Right cardiac atrium (tissue), 5 donors: ENCODE measurements at places on chromosomes 7 and 10. TPM values are rescaled to one million over a fixed set of nuclear protein-coding genes. Genes with fewer than 3 reads are reported as not detected.
A peak's percentile ranks its signal among the peaks of the same experiment; 100 is the strongest.

ANKRD30A gene
- polyA plus RNA-seq, result 0.02 TPM

DNA sequence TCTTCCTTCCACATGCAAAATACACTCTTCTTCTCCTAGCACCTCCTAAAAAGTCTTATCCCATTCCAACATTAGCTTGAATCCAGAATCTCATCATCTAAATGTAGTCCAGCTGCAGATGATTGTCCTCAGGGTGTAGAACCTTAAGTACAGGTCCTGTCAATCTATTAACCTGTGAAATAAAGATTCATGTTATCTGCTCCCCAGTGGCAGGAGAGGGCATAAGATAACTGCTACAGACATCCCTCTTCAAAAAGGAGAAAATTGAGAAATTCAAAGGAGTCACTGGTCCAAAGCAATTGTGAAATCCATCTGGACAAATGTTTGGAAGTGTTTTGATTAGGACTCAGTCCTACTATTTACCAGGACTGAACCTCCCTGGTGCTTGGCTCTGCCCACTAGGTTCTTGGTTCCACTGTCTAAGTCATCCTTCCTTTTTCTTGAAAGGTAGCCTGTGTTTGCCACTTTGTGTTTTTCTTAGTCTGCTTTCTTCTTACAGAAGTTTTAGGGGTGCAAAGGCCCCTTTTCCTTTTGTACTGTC is 96.2 kb downstream of the ADD3 start:
- DNase-seq, result no peak

DNA sequence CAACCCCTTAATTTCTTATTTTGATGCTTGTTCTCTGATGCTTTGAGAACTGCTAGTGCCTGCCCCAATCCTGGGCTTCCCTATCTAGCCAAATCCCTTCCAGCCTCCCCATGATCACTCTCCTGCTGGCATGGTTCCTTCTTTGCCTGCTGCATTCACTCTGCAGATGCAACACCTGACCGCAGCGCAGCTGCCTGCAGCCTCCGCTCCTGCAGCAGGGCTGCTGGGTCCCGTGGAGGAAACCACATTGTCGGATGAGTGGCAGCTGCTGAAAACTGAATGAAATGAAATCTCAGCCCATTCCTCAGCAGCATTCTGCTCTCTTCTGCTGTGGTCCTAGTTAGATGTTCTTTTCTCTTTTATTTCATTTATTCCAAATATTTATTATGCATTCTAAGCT is 320.3 kb downstream of the CCDC3 start:
- no peak for DNase-seq

CUBN gene
- 0.41 TPM for polyA plus RNA-seq

GRCh38 chr10:12504628-12505027 is 155.3 kb downstream of the CAMK1D start:
- DNase-seq, result no peak

DNA sequence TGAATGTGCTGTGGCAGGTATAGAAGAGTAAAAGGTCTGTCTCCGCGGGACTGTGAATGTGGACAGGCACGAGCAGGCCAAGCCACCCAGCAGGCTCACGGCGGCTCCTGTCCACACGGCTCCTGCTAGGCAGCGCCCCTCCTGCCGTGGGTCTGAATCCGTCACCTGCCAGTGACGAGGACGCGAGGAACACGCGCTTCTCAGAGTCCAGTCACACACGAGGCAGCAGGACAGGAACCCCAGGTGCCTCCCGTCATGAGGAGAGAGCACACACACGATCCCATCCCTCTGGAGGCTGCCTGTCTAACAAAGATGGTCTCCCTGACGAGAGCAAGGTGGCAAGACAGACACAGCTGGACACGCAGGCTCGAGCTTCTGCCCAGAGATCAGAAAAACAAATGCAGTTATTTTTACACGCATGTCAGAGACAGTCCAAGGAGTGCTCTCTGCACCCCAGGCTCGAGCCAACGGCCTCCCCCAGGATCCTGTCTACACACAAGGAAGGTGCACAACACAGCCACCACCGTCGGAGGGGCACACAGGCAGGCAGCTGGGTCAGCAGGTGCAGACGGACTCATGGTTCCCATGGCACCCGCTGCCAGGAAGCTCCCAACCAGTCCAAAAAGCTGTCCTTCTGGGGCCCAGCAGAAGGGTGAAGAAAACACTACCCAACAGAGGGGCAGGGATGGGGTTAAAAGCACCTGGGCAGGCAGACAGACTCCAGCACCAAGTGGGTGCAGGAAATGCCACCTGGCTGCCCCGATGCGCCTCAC is 103.2 kb downstream of the MAD1L1 start:
- peak; percentile 37 for DNase-seq

- no peak for DNase-seq
These were observed 61.3 kb upstream of the UCN3 start for GRCh38 chr10:5303504-5303903.

GRCh38 chr7:37782166-37782565 is 66.2 kb upstream of the NME8 start:
- DNase-seq, result no peak

DNA sequence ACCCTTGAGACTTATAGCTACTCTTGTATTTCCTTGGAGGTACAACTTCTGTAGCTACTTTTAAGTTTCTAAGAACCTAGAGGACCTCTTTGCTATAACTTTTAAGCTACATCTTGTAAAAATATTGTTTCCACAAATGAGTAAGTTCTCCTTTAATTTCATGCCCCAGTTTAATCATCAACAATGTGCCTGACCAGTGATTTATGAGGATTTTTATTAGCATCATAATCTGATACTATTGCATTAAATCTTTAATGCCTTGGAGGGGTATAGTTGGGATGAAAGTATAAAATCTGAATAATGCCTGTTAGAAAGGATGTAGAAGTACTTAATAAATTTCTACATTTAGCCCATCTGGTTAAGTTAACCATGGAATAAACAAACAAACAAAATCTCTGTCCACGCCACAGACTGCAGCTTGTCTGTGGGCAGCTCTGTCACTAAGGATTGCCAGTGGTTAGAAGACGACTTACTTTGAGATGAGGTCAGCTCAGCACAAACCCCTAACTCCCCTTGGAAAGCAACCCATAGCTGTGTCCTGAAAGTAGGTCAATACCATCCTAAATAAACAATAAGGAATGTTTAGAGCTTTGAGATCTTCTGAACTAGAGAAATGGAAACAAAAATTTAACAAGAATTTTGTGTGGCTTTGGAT is 18.3 kb downstream of the UBE2D1 start:
- DNase-seq, result no peak

GRCh38 chr7:105979405-105979804 is 16.3 kb downstream of the CDHR3 start:
- DNase-seq, result no peak
